ENCODE measurements at places on chromosomes 1 and 21. TPM values are rescaled to one million over a fixed set of nuclear protein-coding genes. Genes with fewer than 3 reads are reported as not detected.

- DNase-seq: no peak
- no peak overlapping the region for H3K27ac ChIP-seq
- no peaks in the 10 kb centered on the region for H3K4me1 ChIP-seq
- no peaks in the 10 kb centered on the region for H3K27me3 ChIP-seq
- H3K36me3 ChIP-seq: no peaks in the 10 kb centered on the region
These were observed 1334.5 kb upstream of the ADGRL4 start for GRCh38 chr1:80341021-80341420.

- H3K27me3 ChIP-seq: no peaks in the 10 kb centered on the region
- DNase-seq: peak; percentile 85
- H3K4me3 ChIP-seq: peak overlapping the region; percentile 45
- peak overlapping the region; percentile 98 for H3K27ac ChIP-seq
These were observed 42.6 kb upstream of the SRSF10 start for GRCh38 chr1:24022581-24023361.

DNA sequence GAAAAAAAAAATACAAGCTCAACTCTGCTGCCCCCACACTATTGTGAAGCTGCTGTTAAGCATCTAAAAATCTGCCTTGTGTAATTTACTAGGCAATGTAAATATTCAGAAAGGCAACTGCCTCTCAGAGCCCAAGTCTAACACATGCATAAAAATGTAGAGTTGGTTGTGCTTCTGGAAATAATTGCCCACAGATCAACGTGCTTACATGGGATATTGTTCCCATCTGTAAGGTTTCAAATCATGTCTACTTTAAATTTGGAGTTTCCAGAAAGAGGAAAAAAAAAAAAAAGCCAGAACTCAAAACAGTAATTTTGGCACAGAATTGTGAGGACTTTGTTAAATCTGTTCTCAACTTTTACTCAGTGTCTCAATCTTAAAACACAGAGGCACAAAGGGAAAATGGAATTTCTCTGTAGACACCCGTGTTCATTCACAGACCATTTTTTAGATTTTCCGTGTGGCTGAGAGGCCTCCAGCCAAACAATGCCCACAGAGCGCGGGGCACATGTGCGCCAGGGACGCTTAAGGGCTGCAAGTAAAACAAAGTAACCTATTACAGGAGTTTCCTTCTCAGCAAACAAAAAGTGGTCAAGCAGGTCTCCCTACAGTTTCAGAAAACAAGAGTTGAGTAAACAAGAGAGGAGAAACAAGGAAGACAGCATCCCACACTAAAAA lies 115.5 kb downstream of the RERE start:
- no peaks in the 10 kb centered on the region for H3K27me3 ChIP-seq
- DNase-seq: peak; percentile 59
- peak overlapping the region; percentile 83 for H3K27ac ChIP-seq
- no peaks in the 10 kb centered on the region for H3K36me3 ChIP-seq
- H3K4me1 ChIP-seq: peaks cover 69% of the 10 kb centered on the region
- H3K4me3 ChIP-seq: peak overlapping the region; percentile 89

DNA sequence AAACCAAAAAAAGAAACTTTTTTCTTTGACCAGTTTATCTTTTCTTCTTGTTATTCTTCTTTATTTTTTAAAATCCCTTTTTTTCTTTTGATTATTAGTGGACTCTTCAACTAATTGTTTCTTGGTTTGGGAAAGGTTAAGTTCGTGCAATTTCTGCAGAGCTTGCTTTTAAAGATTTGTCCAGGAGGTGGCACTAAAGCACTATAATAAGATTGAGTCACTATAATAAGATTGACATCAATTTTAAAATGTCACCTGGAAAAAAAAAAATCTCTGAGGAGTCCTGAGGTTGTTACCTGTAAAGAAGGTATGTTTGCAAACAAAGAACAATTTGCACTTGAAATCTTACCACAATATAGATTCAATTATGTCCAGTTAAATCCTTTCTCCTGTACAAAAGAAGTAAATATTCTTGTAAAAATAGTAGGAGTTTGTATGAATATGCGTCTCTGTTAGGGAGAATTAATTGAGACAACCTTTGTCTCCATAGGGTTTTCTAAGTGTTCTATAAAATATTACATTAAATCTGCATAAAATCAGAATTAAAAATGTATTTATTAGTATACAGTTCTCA lies 166.7 kb downstream of the ADGRL4 start:
- H3K4me1 ChIP-seq: no peaks in the 10 kb centered on the region
- no peaks in the 10 kb centered on the region for H3K27me3 ChIP-seq
- H3K4me3 ChIP-seq: no peak overlapping the region
- peak; percentile 23 for DNase-seq
- H3K27ac ChIP-seq: no peak overlapping the region

- no peak overlapping the region for H3K27ac ChIP-seq
- no peak for DNase-seq
- H3K27me3 ChIP-seq: peaks cover 1% of the 10 kb centered on the region
- no peak overlapping the region for H3K4me3 ChIP-seq
- H3K4me1 ChIP-seq: peaks cover 8% of the 10 kb centered on the region
These were observed 5.4 kb downstream of the CPLANE2 start for GRCh38 chr1:16231331-16232315.

DNA sequence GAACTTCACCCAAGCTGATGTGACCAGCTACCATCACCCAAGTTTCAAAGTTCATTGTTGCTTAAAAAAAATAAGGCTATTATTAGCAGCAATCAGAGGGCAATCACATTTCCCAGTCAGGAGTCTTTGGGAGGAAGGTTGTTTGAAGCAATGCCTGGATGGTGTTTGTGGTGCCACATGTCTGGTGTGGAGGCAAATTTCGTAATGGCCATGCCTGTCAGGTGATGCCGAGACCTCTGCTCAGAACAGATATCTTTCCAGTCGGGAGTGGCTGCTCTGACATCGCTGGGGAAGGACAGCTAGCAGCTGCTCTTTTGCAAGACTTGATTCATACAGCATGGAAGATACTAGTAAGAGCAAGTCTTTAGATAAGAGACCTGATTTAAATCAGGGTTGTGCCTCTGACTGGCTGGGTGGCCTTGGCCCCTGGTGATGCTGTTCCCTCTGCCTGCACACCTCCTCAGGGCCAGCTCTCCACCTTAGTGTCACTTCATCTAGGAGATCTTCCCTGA lies 187.8 kb upstream of the JUN start:
- no peak overlapping the region for H3K27ac ChIP-seq
- DNase-seq: peak; percentile 66
- H3K36me3 ChIP-seq: no peaks in the 10 kb centered on the region
- H3K4me3 ChIP-seq: no peak overlapping the region

- H3K27ac ChIP-seq: no peak overlapping the region
- DNase-seq: no peak
- no peaks in the 10 kb centered on the region for H3K4me1 ChIP-seq
- no peak overlapping the region for H3K4me3 ChIP-seq
- no peaks in the 10 kb centered on the region for H3K36me3 ChIP-seq
- H3K27me3 ChIP-seq: peaks cover 34% of the 10 kb centered on the region
These were observed 854 bp downstream of the CNTN2 start for GRCh38 chr1:205043866-205044265.

- H3K36me3 ChIP-seq: no peaks in the 10 kb centered on the region
- no peaks in the 10 kb centered on the region for H3K4me1 ChIP-seq
- no peak overlapping the region for H3K4me3 ChIP-seq
- no peaks in the 10 kb centered on the region for H3K27me3 ChIP-seq
- no peak for DNase-seq
These were observed 7.6 kb upstream of the AIM2 start for GRCh38 chr1:159084152-159084551.

DNA sequence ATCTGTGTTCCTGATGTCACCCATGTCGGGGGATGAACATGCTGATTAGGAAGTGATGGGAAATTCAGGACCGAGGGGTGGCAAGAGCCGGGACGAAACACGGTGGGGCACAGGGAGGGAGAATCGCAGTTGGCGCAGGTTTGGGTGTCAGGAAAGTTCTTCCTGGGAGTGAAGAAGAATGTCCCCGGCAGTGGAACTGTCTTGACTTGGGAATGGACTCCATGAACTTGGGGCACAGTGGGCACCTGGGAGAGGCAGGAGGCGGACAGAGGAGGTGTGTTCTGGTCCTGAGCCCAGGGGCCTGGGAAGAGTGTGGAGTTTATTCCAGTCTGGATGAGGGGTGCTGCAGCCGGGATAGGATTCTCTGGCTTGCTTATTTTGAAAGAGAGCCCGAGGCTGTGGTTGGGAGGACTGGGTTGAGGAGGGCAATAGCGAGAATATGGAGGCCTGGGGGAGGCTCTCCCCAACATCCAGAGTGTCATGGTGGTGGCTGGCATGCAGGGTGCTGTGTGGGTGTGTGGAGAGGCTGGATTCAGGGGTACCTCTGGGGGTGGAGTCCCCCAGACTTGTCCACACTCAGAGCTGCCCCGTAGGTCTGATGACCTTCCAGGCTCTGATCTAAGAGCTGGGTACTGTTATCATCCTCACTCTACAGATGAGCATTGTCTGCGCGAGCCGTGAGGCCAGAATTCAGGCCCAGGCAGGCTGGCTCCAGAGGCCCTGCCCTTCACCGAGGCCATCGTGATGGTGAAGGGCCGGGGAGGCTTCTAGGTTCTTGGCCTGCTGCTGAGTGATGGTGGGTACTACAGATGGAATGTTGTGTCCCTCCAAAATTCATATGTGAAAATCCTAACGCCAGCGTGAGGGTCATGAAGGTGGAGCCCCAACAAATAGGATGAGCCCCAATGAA lies 274.5 kb upstream of the C1orf174 start:
- no peak overlapping the region for H3K4me3 ChIP-seq
- H3K4me1 ChIP-seq: peaks cover 9% of the 10 kb centered on the region
- no peak overlapping the region for H3K27ac ChIP-seq
- H3K36me3 ChIP-seq: no peaks in the 10 kb centered on the region
- no peak for DNase-seq

Gene SMYD3
- 32.9 TPM for total RNA-seq

Gene TFAP2E
- total RNA-seq: 0.44 TPM

Gene MAP1LC3C
- not detected for total RNA-seq

Gene LAMC1
- 137 TPM for total RNA-seq

Gene SPATA45
- total RNA-seq: 0.86 TPM

Gene TMEM50A
- 51.2 TPM for total RNA-seq

Measured in HepG2 (cell line).